Activated CD4-positive, alpha-beta T cell treated with anti-CD3 and anti-CD28 coated beads for 36 hours (primary cell): ENCODE measurements at places on chromosomes 2 and 18. TPM values are rescaled to one million over a fixed set of nuclear protein-coding genes. Genes with fewer than 3 reads are reported as not detected.

PRSS56 gene
- not detected for total RNA-seq

COL4A3 gene
- total RNA-seq: not detected

- peaks cover 9% of the 10 kb centered on the region for H3K27me3 ChIP-seq
- no peaks in the 10 kb centered on the region for H3K36me3 ChIP-seq
- peaks cover 2% of the 10 kb centered on the region for H3K4me1 ChIP-seq
- no peak overlapping the region for H3K4me3 ChIP-seq
These were observed 6.3 kb downstream of the BOK start for GRCh38 chr2:241564596-241565410.

DNA sequence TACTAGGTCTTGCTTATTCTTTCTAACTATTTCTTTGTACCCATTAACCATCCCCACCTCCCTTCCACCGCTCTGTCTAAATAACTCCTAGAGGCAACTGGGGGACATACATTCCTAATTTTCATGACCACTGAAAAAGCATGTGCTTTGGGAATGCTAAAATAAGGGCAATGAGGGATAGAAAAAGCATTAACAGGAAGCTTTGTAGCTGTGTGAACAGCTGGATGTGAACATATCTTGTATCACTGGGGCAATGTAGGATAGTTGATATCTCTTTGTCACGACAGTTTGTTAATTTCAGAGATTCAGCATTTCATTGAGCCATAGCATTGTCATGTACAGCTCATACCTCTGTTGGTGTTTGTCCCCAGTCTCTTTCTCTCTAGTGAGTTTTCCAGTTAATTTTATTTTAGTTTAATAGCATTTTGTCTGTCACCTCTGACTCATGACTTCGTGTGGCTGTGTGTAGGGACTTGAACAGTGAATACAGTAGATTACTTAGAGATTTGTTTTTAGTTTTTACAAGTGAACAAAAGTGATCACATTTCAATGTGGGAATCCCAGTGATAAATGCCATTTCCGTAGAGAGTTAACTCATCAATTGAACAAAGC is 230.3 kb upstream of the NRP2 start:
- no peak overlapping the region for H3K4me3 ChIP-seq
- DNase-seq: no peak
- H3K27ac ChIP-seq: no peak overlapping the region
- no peaks in the 10 kb centered on the region for H3K27me3 ChIP-seq
- no peaks in the 10 kb centered on the region for H3K4me1 ChIP-seq
- no peaks in the 10 kb centered on the region for H3K36me3 ChIP-seq

GRCh38 chr2:202184557-202184956 is 53.8 kb downstream of the SUMO1 start:
- DNase-seq: no peak
- no peak overlapping the region for H3K27ac ChIP-seq
- H3K4me3 ChIP-seq: no peak overlapping the region
- H3K36me3 ChIP-seq: no peaks in the 10 kb centered on the region

- peaks cover 22% of the 10 kb centered on the region for H3K27me3 ChIP-seq
- no peak overlapping the region for H3K27ac ChIP-seq
- H3K4me3 ChIP-seq: no peak overlapping the region
- no peaks in the 10 kb centered on the region for H3K4me1 ChIP-seq
These were observed 154.9 kb downstream of the LNPK start for GRCh38 chr2:175847128-175847527.
